Stimulated activated CD4-positive, alpha-beta T cell treated with anti-CD3 and anti-CD28 coated beads, Interleukin-2, amount 100 ng/mL, for 4 hours (primary cell): ENCODE measurements at places on chromosomes 1 and 21.

DNA sequence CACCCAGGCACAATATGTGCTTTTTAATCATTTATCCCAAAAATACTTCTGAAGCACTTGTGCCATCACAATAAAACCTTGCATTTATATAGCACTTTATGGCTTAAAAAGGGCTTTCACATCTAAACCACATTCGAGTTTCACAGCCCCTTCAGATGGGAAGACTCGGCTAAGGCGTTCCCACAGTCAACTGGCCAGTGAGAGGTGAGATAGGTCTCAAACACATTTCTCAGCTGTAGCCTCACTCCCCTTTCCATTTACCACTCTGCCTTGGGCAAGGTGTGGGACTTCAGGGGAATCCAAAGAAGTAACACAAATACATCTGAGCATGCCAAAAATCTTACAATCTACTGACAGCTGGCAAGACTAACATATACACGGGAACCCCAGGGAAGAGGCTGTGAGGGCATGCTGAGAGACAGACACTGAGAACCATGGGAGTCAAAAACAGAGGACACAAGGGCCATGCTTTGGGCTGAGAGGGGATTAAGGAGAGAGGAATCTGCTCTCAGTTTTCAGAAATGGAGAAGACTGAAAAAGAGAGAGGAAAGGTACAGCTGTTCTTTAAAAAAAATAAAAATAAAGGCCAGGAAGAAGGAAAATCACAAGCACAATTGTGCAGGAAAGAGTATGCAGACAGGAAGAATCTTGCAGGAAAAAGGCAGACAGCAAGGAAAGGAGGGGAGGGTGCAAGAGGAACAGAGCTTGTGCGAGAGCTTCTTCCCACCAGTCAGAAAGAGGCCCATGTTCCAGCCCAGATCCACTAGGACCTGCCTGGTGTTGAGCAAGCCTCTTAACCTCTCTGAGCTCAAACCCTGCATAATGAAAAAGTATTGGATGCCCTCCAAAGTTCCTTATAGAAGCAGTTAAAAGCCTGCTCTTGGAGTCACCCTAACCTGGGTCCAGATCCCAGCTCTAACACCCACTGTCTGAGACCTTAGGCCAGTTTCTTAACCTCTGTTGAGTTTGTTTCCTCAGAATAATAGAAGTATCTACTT is 73.5 kb downstream of the JAK1 start:
- DNase-seq: no peak

DNA sequence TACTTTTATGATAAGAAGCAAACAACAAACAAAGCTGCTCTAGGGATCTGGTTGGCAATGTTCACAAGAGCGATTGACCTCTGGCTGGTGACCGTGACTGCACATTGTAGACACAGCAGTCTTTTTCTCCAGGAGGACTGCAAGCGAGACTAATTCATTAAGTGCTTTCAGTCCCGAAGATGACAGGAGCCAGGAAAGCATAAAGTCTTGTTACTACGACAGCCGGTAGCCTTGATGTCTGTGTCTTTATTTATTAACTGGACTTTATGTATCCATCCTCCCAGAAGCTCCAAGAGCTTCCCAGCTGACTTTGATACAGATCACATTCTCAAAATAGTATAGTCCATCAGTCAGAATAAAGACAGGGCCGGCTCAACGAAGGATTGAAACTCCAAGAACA is 18.2 kb downstream of the FAM163A start:
- DNase-seq: no peak

GRCh38 chr1:95226781-95227660 is 7.0 kb upstream of the RWDD3 start:
- DNase-seq: no peak

DNA sequence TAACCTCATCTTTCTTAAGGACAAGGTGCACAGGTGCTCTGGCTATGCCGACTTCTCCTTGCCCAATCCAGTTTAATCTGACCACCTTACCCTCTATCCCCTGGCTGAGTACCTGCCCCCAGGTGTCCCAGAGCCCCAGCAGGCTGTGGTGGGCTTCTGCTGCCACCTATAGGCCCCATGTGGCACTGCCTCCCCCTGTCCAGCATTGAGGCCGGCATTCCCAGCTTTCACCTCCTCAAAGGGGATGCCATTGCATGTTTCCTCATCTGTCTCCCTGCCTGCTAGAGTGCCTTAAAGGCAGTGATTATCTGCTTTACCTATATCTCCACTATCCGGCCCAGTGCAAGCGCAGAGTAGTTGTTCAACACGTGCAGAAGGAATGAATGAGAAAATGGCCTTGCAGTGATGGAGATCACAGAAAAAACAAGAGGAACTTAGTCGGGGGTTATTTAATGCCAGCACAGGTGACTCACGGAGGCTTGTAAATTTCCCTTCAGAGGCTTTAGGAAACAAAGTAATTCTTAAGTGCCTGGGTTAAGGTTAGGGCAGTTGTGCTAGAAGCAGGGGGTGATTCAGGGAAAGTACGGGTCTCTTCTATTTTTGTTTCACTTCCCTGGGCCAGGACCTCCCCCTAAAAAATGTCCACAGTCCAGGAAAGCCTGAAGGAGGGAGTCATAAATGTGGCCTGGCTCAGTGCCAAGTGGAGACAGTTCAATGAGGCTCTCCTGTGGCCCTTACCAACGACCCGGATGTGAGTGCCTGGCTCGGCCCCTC is 131.8 kb upstream of the NGF start:
- DNase-seq: no peak

DNA sequence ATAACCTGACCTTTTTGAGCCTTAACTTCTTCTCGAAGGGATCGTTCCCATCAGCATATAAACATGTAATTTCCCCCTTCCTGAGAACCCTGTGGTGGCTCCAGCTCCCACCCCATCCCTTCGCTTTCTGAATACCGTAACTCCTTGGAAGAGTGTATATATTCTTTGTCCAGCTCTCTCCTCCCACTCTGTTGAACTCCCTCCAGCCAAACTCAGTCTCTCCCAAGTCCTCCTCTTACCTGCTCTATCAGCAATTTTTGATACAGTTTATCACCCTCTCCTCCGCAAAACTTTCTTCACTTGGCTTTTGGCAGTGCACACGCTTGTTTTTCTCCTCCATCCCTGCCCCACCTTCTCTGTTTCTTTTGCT is 109.9 kb upstream of the SLC25A33 start:
- no peak for DNase-seq

DNA sequence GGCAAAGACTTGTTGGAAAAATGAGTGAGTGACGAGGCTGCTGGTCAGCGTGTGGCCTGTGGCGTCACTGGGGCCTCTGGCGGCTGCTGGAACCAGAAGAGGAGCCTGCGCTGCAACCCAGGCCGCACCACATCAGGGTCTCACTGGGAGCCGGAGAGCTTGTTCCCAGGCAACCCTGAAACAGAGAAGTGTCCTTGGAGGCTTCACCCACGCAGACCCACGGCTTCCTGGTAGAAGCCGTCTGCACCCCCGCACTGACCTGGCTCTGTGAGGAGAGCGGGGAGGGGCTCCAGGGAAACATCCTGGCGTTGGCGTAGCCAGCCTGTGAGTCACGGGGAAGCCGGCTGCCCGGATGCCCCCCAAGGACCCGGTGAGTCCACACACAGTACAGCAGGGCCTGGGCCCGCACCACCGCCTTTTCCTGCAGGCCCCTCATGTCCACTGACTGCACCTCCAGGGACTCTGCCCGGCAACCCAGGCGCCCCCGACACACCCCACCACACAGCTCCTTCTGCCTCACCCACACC is 57.4 kb downstream of the COL6A1 start:
- DNase-seq: no peak

GRCh38 chr1:29800522-29800956 is 564.2 kb downstream of the PTPRU start:
- no peak for DNase-seq
